Fibroblast of villous mesenchyme (primary cell): ENCODE measurements at places on chromosomes 16 and 17. TPM values are rescaled to one million over a fixed set of nuclear protein-coding genes. Genes with fewer than 3 reads are reported as not detected.

The KCNJ12 gene
- total RNA-seq: under 0.01 TPM in 2 replicates

The SECTM1 gene
- total RNA-seq: 11.9 and 24.2 TPM in 2 replicates

The IRX3 gene
- total RNA-seq: 0.64 and 0.86 TPM in 2 replicates

The KRT24 gene
- not detected in 2 replicates for total RNA-seq

The TEDC2 gene
- total RNA-seq: 6.9 and 8.4 TPM in 2 replicates

The CBX8 gene
- 3.2 and 4.7 TPM in 2 replicates for total RNA-seq

The EARS2 gene
- total RNA-seq: 36.3 and 38.7 TPM in 2 replicates

The ITGAD gene
- total RNA-seq: not detected in 2 replicates

The KCTD19 gene
- total RNA-seq: under 0.01 TPM in 1 of 2 replicates, not detected in the other

The ST6GALNAC2 gene
- total RNA-seq: 0.86 and 1.9 TPM in 2 replicates

The PCYT2 gene
- 70.8 and 73.1 TPM in 2 replicates for total RNA-seq

The PLA2G10 gene
- not detected in 2 replicates for total RNA-seq

The ESRP2 gene
- total RNA-seq: under 0.01 and 0.86 TPM in 2 replicates

The EPX gene
- total RNA-seq: not detected in 2 replicates

The CCL16 gene
- not detected in 2 replicates for total RNA-seq

The PAFAH1B1 gene
- total RNA-seq: 101 and 141 TPM in 2 replicates

The NOD2 gene
- not detected in 2 replicates for total RNA-seq

The GPS1 gene
- total RNA-seq: 104 and 109 TPM in 2 replicates

The CUEDC1 gene
- total RNA-seq: 21.6 and 22.9 TPM in 2 replicates

The PHAF1 gene
- 12.9 and 16.0 TPM in 2 replicates for total RNA-seq

The CDH13 gene
- 47.5 and 72.2 TPM in 2 replicates for total RNA-seq

The ZNF385C gene
- not detected in 2 replicates for total RNA-seq
